ENCODE measurements at places on chromosomes 1 and 21.

DNA sequence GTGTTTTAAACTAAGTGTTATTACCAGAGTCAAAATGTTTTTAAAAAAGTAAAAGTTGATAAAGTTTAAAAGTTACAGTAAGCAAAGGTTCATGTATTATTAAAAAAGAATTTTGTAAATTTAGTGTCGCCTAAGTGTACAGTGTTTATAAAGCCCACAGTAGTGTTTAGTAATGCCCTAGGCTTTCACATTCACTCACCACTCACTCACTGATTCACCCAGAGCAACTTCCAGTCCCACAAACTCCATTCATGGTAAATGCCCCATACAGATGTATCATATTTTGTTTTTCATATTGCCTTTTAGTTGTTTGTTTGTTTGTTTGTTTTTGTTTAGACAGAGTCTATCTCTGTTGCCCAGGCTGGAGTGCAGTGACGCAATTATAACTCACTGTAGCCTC is 353.8 kb upstream of the PTBP2 start:
- no peak for DNase-seq

GRCh38 chr1:66217021-66217420 is 316.9 kb upstream of the SGIP1 start:
- no peak for DNase-seq

GRCh38 chr1:36706416-36706815 is 223.7 kb upstream of the CSF3R start:
- no peak for DNase-seq

DNA sequence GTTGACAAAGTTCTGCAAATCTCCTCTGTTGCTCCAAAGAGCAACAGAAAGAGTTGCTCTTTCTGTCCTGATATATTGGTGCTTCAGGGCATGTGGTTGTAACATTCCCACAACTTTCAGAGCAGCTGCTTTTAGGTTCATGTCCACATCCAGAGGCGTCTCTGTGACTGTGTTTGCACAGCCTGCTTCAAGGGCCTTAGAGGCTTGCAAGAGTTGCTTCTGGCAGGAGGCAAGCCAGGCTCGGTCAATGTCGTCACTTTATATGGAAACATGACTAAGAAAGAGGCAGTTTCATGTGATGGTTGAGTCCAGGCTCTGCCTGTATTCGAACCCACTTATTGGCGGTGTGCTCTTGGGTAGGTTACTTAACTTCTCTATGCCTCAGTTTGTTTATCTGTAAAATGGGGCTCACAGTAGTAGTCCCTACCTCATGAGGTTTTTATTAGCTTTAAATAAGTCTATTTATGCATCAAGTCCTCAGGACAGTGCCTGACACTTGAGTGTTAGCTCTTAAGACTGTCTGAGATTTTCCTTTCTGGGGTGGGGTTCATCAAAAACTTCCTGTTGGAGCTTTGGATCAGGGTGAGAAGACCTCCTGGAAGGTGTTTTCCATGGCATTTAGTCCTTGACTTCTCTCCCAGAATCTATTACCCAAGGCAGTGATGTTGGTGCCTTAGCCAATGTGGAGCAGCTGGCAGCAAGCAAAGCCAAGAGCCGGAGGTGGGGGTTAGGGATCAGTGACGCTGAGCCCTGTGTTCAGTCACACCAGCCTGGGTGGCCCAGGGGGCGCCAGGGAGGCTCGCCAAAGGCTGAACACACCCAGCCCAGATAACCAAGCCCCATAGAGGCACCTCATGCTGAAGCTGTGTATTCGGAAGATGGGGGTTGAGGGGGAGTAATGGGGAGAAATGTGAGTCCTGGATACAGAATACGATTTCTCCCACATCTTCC is 18.9 kb downstream of the LHX4 start:
- no peak for DNase-seq

GRCh38 chr1:228081144-228081543 is 1.4 kb upstream of the ARF1 start:
- DNase-seq = no peak

- DNase-seq = no peak
Measured at GRCh38 chr21:34337741-34338140, 26.1 kb upstream of the KCNE2 start.

- DNase-seq = no peak
Measured at GRCh38 chr1:44946725-44947062, 39.7 kb downstream of the EIF2B3 start.

- peak; percentile 71 for DNase-seq
Measured at GRCh38 chr1:32500387-32501209, 35.7 kb downstream of the ZBTB8B start.

DNA sequence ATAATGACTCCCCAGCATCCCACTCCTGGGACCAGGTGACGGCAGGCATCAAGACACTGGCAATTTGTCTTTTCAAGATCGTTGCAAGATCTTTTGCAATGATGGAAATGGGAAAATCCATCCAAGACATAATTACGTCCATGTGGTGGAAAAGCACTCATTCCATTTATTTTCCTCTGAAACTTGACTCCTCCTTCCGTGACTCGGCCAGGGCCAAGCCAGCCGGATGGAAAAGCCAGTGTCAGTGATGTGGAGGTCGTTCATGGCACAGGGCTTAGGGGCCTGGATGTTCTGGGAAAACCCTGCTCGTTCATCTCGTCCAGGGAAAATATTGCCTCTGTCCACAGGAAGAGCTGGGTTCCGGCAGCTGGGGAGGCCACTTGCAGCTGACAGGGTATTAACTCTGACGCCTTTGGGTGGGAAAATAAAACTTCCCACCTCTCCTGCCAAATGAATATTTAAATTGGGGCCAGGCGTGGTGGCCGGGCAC is 46.2 kb downstream of the C1orf198 start:
- DNase-seq = no peak

GRCh38 chr1:18955441-18956192 is 859 bp downstream of the IFFO2 start:
- DNase-seq = peak; percentile 76

DNA sequence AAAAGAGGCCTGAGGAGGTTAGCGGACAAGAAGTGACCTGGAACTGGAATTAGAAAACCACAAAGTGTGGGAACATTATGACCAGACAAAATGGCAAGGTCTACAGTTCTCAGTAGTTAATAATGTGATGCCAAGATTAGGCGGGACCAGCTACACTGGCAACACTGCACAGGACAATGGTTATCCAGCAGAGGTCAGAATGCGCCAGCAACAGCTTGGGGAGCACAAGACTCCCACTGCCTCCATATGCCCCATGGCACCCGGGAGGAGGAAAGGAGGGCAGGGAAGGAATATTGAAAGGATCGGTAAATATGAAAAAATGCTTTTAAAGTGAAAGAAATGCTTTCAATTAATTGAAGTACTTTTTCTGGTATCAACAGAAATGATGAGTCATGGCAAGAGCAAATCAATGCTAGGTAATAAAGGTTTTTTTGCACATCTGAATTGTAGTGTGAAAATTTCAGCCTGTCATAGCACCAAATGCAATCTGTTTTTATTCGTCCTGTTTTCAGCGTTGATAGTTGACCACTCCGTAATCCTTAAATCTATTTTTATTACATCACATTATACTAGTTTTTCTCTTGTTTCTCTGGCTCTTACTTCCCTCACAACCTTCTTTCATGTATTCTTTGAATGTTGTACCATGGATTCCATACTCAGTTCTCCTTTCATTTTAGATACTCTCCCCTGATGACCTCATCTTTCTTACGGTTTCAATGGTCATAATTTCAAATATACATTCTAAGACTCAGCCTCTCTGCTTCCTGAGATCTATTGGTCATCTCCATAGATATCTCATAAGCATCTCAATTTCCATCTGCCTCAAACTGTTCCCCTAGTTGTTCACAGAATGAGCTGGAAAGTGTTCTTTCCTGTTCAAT is 30.7 kb downstream of the VCAM1 start:
- no peak for DNase-seq

DNA sequence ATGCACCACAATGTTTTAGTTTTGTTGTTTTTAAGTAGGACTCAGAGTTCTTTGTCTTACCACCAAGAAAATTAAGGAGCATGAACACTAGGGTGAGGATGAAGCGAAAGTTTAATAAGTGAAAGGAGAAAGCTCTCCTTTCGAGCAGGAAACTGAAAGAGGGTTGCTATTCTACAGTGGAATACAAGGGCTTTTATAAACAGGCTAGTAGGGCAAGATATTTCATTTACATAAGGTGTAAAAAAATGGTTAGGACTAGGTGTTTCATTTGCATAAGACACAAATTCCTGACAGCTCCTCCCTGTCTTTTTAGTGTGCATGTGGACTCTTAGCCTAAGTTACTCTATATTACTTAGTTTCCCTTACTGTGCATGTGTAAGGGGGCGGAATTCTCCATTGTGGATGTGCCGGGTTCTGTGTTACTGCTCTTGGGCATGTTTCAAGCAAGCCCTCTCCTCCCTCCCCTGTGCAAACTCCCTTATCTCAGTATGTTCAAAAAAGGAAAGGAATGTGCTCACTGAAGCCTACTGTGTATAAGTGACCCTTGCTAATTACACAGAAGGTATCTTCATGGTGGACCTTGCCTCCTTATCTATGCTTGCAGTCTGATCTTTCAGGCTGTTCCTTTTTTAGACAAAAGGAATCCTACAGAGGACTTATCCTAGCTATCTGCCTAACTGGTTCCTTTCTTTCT is 7.3 kb downstream of the TSHB start:
- no peak for DNase-seq

GRCh38 chr1:36273024-36273423 is 33.1 kb upstream of the SH3D21 start:
- DNase-seq = no peak

- peak; percentile 47 for DNase-seq
Measured at GRCh38 chr1:201419746-201420607, 1.6 kb downstream of the TNNI1 start.

GRCh38 chr1:184392779-184393522 is 6.1 kb downstream of the C1orf21 start:
- no peak for DNase-seq

DNA sequence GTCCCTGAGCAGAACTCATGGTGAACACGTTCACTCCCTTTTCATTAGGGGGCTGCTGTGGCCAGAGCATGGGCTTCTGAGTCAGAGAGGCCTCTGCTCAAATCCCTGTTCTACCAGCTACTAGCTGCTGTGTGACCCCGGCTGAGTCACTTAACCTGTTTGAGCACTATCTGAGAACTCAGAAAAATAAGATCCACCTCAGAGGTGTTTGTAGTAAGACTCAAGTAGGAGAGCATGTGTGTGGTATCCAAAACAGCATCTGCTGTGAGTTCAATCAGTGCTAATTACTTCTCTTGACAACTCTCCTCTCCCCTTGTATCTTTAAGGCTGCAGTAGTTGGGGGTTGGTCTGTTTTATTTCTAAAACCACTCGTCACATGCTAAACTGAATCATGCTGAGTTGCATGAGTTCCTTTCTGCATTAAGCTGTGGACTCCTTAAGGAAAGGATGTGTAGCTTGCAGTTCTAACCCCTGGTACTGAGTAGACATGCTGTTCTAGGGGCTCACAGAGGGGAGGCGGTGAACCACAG is 39.7 kb upstream of the JUN start:
- DNase-seq = no peak

DNA sequence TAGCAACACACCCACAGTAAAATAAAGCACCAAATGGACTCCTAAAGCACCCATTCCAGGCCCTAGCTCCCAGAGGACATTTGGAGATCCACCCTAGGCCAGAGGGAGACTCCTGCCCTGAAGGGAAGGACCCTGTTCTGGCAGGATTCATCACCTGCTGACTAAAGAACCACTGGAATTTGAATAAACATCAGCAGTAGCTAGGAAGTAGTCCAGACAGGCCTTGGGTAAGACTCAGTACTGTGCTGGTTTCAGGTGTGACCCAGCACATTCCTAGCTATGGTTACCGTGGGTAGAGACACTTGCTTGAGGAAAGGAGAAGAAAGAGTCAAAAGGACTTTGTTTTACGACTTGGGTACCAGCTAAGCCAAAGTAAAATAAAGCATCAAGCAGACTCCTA is 92.7 kb upstream of the LRRC7 start:
- no peak for DNase-seq

DNA sequence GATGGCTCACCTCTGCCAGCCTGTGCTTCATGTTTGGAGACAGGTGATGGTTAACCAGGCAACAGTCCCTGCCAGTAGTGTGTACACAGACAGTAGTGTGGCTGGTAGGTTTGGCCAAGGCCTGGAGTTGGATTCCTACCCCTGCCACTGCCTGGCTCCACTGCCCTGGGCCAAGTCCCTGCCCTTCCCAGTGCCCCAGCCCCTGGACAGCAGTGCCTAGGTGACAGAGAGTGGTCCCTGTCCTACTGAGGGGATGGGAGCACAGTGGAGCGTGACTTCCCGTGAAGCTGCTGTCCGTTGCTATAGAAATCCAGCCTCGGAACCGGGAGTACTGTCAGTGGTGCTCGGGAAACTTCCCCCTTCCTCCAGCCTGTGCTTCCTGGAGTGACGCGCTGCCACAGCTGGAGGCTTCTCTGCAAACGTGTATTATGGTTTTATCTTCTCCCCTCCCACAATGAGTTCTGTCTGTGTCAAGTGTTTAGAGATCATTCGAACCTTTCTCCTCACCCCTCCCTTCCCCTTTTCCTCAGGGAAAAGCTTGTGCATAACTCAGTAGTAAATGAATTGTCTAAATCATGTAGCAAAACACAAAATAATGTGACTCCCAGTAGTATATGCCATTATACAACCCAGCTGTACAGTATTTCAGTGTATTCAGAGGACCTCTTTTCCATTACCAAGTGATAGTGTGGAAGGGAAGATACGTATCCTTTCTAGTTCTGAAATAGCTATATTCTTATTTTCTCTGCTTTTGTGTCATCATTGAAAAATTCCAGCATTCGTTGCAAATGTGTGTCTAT is 73.4 kb downstream of the GALNT2 start:
- DNase-seq = no peak

DNA sequence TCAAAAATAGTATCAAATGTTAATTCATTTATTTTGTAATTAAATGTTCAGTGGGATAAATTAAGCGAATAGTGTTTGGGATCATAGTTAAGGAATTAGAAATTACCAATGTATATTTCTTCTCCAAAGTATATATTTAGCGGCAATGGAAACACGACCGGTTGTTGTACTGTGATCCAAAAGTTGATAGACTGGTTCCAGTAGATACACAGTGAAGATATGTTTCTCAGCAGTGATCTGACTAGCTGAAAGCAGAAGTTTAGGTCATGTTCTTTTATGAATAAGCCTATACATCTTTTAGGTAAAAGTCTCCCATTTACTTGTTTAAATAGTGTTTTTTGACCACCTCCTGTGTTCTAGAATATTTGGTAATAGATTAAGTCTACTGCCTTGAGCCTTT is 8.8 kb downstream of the USP16 start:
- no peak for DNase-seq

- DNase-seq = peak; percentile 21
Measured at GRCh38 chr1:201916649-201917249, 28.1 kb downstream of the SHISA4 start.

GRCh38 chr1:1232796-1233566 is 944 bp downstream of the B3GALT6 start:
- DNase-seq = peak; percentile 29

GRCh38 chr21:36545776-36546511 is 66.0 kb upstream of the CLDN14 start:
- no peak for DNase-seq

- no peak for DNase-seq
Measured at GRCh38 chr1:48035371-48036141, 38.4 kb upstream of the TRABD2B start.

DNA sequence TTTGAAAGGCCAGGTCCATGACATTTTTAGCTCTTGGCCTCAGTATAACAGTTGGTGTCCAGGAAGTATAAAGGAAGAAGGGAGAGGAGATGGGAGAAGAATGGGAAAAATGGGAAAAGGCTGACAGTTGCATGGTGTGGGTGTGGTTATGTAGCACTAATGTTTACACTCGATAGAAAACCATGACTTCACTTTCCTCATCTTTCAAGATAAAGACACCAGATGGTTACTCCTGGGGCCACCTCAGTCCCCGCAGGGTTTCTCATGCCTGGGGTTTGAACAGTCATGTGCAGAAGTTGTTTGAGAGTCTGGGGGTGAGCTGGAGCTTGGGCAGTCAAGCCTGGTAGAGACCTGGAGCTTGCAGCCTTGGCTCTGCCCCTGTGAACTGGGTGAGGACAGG is 7.9 kb downstream of the PGBD2 start:
- no peak for DNase-seq

Measured in GM12865 (cell line).